RWPE1 (cell line): ENCODE measurements at places on chromosomes 2 and 18.

- peak; percentile 87 for DNase-seq
Observed at GRCh38 chr2:31337860-31338259, 76.7 kb downstream of the XDH start.

GRCh38 chr2:174399171-174399570 is 3.6 kb downstream of the SCRN3 start:
- no peak for DNase-seq

DNA sequence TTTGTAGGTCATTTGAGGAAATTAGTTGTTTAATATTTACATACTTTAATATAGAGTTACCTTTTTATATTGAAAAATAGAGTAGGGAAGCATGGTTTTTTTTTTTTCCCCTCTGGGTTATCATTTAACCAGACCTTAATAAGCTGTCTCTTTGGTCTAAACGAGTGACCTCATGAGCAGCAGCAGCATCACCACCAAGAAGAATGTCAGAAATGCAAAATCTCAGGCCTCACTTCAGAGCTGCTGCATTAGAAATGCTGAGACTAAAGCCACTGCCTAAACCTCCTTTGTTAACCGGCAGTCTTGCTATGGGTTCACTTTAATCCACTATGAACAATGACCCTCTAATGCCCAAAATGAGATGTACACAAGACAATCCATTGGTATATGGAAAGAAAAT is 733.7 kb upstream of the FAM98A start:
- DNase-seq, result no peak

DNA sequence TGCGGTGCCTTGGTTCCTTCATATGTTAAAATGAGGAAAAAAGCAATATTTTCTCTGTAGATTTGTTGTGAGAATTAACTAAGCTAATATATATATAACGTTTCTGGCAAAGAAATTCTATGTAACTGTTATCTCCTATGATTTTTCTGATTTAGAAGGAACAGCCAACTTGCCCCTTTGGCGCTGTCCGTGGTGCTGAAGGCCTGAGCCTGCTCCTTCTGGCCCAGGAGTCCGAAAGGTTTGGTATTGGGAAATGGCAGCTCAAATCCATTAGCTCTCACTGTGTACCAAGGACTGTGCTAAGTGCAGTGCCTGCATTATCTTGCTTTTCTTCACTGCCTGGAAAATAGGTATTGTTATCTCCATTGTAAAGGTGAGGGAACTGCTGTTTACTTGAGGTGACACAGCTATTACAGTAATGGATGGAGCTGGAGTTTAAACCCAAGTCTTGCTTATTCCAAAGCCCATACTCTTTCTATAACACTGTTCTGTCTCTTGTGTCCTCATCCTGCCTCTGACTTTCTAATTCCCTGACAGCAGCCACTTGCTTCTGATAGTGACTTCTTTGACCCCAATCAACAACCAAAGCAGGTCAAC is 52.2 kb downstream of the C1QL2 start:
- DNase-seq, result peak; percentile 29

DNA sequence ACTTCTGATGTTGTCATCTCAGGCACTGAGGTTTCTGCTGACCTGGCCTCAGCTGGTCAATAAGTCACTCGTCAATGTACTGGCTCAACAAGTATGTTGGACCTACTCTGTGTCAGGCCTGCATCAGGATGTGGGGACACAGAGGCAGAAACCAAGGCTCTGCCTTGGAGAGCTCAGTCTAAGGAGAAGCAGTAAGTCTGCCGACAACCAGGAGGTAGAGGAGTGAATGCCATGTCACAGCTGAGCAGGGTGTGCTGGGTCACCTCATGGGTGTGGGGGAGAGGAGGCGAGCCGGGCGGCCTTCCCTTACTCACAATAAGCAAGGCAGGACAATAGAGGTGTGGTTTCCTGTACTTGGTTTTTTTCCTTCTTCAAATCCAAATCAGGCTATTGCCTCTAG is 75.8 kb downstream of the COLEC12 start:
- no peak for DNase-seq

- DNase-seq, result no peak
Observed at GRCh38 chr2:23664066-23664788, 262.7 kb downstream of the ATAD2B start.

DNA sequence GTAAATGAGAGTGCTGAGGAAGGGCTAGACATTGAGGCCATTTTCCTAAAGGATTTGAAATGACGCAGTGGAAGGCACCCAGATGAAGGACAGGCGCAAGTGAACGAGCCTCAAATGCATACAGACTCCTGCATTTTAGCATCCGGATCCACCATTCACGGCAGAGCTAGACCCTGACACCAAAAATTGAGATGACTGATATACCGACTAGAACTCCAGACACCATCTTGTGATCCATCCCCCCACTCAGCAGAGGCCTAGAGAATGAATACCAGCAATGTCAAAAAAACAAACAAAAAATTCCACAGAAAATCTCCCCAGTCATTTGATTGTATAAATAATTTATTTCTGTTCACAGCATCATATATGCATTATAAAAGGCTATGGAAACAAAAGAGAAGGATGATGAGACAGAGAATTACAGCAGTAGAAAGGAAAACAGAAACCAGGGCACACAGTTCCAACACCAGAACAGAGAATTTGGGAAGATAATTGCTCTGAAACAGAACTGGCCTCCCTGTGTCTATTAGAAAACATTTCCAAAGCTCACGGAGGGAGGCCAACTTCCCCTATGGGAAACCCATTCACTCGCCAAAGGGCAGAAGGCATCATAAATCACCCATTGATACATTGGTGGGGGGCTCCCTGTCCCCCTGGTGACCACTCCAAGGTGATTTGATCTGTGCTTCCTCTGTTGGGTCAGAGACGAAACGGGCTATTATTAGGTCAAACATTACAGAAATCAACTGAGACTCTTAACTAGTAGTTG is 4.0 kb downstream of the ARL4C start:
- DNase-seq, result no peak

DNA sequence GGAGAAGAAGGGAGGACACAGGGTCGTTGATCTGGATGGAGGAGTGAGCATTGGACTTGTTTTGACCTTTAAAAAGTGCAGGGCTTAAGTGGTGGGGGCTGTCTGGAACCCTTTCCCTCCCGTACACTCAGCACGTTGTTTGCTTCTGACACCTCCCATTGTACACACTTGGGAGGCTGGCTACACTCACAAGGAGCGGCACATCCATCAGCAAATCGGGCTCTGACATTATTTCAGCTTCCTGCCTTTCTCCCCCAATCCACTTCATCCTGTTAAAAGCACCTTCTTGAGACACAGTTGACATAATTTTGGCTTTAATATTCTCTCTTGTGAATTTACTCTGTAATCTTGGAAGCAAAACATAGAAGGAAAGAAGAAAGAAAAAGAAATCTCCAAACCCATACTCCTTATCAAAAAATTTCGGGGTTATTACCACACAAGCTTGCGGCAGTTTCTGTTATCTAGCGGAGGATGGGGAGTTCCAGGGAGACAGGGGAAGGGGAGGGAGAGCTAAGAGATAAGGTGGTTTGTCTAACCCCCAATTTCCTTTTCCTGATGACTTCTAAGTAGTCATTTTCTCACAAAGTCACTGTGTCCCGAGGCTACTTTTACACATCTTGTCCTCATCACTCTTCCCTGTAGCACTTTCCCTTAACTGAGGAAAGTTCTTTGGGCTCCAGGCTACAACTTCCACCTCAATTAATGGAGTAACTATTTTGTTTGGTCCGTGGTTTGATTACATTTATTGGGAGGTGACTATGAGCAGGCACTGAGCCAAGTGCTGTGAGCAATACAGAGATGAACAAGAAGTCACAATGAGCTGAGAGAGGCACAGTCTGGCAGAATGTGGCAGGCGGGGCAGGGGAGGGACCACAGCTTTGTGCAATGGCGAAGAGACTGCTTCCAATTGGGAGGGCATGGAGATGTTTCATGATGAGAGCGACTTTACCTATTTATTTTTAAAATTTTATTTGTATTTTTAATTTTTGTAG is 240.1 kb upstream of the MEX3C start:
- DNase-seq, result peak; percentile 19

GRCh38 chr18:29191263-29191662 is 1014.3 kb upstream of the CDH2 start:
- DNase-seq, result peak; percentile 2

DNA sequence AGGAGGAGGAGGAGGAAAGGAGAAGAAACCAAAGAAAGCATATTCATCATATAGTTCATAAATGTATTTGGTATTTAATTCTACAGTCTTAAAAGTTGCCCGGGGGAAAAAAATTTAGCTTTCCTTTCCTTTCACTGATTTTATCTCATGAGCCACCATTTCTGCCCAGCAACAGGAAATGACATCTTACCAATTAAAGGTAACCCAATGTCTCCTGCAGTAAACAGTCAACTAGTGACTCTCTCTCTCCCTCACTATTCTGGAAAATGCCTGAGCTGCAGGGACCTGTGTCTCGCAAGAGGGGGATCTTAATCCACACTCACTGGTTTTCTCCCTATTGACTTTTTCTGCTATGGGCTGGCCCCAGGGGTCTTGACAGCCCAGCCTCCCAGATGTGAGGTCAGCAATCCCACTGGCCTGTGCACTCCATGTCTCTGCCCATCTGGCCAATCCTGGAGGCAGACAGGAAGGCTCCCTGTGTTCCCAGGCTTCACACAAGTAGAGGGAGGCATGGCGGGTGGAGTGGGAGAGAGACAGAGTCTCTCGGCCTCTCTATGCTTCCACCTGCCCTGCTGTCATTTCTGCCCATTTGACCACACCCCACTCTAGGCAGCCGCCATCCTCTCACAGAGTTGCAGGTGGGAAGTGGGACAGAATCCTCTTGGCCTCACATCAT is 85.4 kb upstream of the CABLES1 start:
- no peak for DNase-seq

DNA sequence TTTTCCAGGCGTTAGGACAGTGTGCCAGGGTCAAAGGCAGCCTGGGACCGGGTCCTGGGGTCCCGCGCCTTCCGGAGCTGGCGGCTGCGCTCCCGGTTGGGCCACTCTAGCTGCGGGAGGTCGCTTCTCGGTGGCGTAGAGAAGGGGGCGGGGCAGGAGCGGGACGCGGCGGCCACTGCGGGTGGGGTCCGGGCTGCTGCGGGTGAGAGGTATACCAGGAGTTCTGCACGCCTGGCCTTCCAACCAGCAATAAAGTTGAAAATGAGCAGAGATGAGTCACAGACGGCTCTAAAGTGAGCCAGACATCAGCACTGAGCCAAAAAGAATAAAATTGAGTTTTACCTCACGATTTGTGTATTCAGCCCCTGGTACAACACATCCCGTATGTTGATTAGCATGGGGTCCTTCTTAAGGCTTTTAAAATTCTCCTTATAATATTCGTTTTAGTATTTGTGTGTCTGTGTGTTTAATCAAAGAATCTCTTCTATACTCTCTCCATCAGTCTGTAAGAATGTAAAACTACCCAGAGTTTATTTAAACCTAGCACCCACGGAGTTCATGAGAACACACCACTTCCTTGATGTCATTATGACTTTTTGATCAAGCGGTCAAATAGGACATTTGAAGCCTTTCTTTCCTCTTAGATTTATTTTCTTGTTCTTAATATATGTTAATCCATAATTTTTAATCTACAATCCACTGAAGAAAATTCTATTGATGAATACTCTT is at the start of gene C1GALT1C1L:
Gene C1GALT1C1L, minus strand, starts transcription at position 108 of the 729 bp plus-strand sequence. Its CDS starts 107 bp downstream, at position 1.
- DNase-seq, result peak; percentile 53

- no peak for DNase-seq
Observed at GRCh38 chr2:69465513-69466456, 28.6 kb upstream of the NFU1 start.

DNA sequence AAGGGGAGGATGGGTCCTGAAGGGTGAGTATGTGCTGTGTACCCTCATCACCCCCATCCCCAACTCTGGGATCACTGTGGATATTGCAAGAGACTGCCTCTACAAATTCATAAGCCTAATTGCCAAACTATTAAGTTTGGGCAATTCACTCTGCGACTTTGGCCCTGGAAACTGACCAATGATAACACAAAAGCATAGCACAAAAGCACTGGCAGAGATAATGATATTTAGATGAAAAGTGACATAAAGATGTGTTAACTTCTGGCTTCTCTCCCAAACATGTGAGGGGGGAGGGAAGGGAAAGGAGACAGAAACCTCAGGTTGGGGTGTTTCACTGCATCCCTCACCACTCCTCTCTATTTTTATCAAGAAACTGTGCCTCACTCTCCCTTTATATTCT is 150.3 kb downstream of the SATB2 start:
- no peak for DNase-seq

- DNase-seq, result no peak
Observed at GRCh38 chr2:110983133-110983532, 137.6 kb upstream of the BCL2L11 start.
